ACHN (cell line): ENCODE measurements at places on chromosomes 7 and 10.

DNA sequence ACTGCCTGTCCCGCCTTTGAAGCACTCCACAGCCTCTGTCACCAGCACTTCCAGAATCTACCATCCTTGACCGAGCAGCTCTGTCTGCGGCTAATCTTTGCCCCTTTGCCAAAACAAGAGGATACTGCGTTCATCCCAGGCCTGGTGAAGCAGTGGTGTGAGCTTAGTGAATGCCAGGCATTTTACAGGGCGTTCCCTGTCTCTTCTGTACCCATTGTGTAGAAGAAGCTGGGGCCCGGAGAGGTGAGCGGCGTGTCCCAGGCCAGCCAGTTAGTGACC, 61.2 kb downstream of the C10orf105 start:
- no peak for DNase-seq

- DNase-seq: peak; percentile 3
Measured at GRCh38 chr10:14126697-14127440, 203.9 kb downstream of the FRMD4A start.

GRCh38 chr7:95342642-95343307, 18.4 kb upstream of the PON1 start:
- DNase-seq: no peak

DNA sequence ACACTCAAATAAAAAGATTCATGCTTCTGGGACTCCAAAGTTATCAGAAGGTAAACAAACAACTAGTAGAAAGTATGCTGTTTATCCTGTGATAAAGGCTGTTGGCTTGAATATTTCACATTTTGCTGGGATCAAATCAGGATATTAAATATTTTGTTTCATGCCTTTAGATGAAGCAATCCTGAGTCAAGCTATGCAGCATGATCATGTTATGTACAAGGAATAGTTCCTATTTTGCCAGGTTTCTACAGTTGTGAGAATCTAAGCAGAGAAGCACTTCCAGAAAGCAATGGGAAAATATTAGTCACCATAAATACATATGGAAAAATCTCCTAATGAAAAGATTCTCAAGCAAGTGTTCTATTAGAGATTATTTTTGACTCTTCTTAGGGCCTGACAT, 262.8 kb upstream of the PCDH15 start:
- DNase-seq: no peak

DNA sequence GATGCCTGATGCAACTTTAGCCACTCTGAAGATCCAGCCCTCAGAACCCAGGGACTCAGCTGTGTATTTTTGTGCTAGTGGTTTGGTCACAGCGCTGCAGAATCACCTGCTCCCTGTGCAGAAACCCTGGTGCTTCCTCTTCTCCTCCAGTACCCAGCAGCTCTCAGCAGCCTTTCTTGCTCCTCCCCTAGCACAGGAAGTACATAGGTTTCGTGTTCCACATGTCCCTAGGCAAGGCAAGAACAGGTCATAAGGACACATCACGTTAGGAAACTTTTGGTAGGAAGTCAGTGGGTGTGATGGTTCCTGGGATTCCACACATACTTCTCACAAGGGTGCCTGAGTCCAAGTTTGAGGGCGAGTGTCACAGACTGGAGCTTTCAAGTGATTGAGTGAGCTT, 167.9 kb upstream of the PRSS1 start:
- DNase-seq: no peak

GRCh38 chr7:48307041-48307714, 135.9 kb downstream of the ABCA13 start:
- DNase-seq: no peak

GRCh38 chr7:116150588-116150987, 59.8 kb upstream of the TES start:
- DNase-seq: no peak

DNA sequence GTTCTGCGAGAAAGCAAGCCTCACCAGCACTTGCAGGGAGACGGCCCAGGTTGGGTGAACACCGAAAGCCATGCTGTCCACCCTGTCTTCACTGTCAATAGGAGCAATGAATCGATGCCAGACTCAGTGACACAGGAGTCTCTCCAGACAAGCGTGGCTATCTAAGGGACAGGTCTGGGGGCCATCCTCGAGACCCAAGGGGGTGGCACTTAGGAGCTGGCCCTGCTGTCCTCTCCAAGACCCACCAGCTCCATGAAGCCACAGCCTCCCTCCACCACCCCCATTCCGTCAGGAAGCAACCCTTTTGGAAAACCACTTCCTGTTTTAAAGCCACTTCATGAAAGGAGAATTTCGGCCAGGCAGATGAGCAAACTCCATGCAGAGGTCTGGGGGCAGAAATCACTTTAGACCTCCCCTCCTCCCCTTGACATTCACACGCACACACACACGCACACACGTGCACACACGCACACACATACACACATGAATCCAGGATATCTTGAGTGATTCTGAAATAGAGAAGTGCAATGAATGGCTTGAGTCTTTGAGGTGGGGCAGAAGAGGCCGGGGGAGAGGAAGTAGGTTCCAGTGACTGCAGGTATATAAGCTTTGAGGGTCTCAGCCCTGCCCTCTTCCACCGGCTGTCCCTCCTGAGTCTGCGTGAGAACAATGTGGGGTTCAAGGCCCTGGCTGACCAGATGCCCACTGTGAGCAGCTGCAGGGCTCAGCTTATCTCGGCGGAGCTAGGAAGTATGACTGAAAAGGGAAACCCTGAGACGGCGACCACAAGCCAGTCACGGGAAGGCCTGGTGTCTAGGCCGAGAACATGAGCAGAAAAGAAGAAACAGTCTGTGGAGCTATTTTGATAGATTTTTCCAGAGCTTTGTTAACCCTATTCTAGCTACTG, 25.0 kb downstream of the RGS10 start:
- peak; percentile 25 for DNase-seq

DNA sequence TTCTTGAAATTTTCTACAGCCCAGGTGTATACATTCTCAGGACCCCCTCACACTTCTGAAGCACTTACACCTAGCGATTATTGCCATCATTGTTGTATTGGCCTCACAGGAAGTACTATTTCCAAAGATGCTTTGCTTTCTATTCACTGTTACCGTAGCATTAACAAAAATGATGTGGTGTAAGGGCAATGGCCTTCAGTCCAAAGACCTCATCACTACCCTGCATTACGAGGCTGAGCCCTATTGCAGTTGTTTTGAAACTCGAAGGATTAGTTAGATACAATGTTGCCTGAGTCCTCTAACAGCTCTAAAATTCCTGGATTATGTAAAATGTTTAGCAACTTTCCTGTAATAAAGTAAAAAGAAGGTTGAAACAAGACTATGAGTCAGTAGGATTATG, 2.9 kb downstream of the NRCAM start:
- DNase-seq: no peak

GRCh38 chr7:303884-304573, 14.1 kb downstream of the FOXL3 start:
- DNase-seq: no peak

DNA sequence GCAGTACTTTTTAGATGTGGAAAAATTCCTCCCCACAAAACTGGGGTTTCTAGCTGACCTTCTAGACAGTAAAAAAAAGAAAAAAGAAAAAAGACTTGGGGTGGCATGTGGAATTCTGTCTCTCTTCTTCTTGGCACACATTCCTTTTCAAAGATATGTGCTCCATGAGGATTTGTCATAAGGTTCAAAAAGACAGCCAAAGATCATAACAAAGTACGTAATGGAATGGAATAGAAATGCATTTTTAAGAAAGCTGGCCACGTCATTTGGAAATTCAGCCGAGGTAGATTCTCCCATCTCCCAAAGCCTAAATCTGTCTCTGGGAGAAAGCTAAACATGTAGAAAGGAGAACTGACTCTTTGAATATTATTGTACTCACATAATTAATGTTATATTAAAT, 381.3 kb upstream of the NFE2L3 start:
- no peak for DNase-seq

- no peak for DNase-seq
Measured at GRCh38 chr7:108124820-108125219, 5.3 kb downstream of the LAMB4 start.

DNA sequence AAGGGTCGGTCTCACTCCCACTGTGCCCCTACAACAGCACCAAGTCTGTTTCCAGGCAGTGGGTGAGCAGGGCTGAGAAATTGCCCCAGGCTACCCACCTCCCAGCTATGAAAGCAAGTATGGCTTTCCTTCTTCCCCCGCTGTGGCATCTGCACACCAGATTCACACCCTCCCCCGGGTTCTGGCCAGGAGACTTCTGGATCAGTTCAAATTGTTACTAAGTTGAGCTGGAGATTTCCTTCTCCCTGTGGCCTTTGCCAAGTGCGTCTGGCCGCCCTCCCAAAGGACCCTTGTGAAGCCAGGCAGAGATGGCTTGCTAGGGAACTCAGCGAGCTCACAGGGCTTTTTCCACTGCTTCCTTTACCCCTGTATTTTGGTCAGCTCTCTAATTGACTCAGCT, 555.4 kb downstream of the SH2D4B start:
- no peak for DNase-seq

GRCh38 chr10:66538371-66538770, 387.5 kb upstream of the LRRTM3 start:
- no peak for DNase-seq

GRCh38 chr10:124003481-124003870, 89.9 kb downstream of the CHST15 start:
- DNase-seq: no peak

GRCh38 chr7:7992506-7992905, 23.9 kb downstream of the GLCCI1 start:
- DNase-seq: peak; percentile 53

- no peak for DNase-seq
Measured at GRCh38 chr7:120609136-120609753, 248.7 kb downstream of the TSPAN12 start.

DNA sequence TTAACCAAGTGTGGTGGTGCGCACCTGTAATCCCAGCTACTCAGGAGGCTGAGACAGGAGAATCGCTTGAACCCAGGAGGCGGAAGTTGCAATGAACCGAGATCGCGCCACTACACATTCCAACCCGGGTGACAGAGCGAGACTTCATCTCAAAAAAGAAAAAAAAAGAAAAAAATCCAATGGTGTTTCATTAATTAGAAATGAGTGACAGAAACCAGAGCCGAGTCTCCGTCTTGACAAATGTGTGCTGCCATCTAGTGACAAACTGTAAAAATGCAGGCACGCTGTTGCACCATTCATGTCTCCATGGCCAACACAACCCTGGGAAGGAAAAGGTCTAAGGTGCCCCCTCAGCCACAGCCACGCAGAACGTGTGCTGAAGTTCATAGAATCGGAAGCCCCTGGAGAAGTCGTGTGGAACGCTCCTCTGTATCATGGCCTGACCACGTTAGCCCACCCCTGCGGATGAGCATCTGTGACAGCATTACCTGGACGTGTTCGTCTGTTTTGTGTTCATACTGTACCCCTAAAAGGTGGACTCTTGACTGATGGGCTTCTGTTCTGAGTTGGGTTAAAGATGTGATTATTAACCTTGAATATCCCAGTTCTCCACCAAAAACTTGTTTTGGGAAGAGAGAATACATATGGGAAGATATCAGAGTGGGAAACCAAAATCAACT, 94.9 kb downstream of the LYZL2 start:
- DNase-seq: peak; percentile 64

DNA sequence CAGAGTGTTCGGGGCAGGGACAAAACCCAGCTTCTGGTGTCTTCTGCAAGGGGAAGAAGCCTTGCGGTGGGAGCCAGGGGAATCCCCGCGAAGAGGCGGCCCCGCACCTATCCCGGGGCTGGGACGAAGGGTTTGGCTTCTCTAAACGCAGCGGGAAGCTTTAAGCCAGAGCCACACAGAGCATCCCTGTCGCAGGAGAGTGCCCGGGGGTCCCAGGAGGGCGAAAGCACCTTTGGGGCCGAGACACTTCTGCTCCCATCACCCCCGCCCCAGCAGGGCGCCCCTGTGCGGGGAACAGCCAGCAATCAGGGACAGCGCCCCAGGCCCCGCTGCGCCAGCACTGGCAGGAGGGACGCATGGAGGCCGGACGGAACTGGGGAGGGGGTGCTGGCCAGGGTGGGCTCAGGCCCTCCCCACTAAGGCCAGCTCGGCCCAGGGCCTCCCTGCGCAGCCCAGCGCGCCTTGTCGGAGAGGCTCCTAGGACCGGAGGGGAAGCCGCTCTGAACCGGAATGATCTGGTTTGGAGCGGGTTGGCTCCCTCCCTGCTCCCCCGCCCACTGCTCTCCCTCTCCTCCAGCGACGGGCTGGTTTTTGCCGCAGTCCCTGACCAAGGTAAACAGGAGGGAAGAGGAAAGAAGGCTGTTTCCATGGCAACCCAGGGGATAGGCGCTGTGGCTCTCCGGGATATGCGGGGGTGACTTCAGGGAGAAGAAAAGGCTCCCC, 63.9 kb downstream of the TMEM209 start:
- no peak for DNase-seq

GRCh38 chr7:100433592-100434296, 2.6 kb downstream of the PPP1R35 start:
- DNase-seq: no peak

GRCh38 chr7:141585592-141586510, 34.6 kb downstream of the AGK start:
- DNase-seq: peak; percentile 96

GRCh38 chr10:131928248-131929095, 27.7 kb downstream of the PPP2R2D start:
- DNase-seq: no peak

DNA sequence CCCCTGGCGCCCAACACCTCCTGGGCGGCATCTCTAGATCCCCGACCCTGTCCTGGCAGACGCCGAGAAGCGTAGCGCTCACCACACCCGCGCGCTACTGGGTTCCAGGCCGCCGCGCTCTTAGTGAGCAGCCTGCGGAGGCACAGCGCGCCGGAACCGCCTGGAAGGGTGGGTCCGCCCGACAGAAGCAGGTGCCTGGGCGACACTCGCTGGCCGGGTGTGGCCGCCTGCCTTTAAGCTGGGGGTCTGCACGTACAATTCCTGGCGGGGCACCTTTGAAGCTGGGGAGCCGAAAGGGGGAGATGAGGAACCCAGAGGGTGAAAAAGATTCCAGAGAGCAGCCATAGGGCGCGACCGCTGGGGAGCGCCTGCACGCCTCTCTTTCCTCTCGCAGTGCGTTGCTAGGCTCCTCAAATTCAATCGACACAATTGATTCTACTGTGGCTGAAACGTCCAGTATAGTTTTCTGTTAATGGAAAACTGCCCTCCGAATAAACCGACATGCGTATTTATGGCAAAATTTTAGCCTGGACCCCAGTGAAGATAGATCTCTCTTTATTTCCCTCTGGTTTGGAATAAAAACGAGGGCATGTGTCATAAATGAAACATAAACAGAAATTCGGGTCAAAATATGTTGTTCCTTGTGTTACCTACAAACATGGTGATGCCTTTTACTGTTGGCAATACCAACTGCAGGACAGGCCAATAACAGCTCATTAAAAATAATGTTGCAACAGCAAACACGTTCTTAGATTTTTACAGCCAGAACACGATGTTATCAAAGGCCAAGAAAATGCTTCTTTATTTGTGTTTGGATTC, 4.6 kb downstream of the HMX3 start:
- DNase-seq: no peak

DNA sequence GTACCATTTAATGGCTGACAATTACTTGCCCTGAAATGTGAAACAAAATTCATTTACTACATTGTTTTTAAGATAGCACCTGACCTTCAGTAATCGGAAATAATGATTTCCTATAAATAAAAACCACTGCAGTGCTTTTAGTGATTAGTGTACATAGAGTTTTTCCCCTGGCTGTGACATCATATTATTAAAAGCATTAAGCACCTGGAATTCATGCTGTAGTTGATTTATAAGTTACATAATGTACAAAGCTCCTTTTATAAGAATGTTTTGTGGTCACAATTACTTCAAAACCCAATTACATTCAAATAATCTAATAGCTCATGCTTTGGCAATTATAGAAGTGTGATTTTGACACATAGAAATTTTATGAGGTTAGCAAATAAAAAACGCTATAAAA, 44.3 kb upstream of the EIF4H start:
- DNase-seq: no peak

- no peak for DNase-seq
Measured at GRCh38 chr10:3926675-3927525, 141.9 kb upstream of the KLF6 start.
